Activated CD4-positive, alpha-beta T cell treated with anti-CD3 and anti-CD28 coated beads, Interleukin-2, amount 50 U/mL, for 48 hours (primary cell): ENCODE measurements at places on chromosomes 3 and 15.

GRCh38 chr3:33050071-33050653, 46.8 kb downstream of the GLB1 start:
- DNase-seq, result no peak

DNA sequence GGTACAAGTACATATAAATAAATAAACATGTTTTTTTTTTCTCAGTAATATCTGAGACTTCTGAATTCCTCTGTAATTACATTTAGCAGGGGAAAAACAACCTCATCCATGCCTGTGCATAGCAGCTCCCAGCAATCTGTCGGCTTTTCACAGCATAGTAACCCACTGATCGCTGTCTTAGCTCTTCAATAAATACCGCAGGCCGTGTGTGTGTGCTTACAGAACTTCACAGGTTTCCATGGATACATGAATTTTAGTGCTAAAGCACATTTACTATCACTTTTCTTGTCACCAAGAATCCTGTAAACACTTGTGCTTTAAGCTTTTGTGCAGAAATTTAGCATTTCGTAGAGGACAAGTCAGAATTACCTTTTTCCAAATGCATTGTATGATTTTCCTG, 4.0 kb upstream of the PLAAT1 start:
- no peak for DNase-seq

DNA sequence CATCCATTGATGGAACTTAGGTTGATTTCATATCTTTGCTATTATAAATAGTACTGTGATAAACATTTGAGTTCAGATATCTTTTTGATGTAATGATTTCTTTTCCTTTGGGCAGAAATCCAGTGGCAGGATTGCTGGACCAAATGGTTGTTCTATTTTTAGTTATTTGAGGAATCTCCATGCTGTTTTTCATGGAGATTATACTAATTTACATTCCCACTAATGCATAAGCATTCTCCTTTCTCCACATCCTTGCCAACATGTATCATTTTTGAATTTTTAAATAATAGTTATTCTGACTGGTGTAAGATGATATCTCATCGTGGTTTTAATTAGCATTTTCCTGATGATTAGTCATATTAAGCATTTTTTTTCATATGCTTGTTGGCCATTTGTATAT, 144.0 kb upstream of the SUCLG2 start:
- DNase-seq, result no peak

- no peak for DNase-seq
These were observed 60.8 kb upstream of the UMPS start for GRCh38 chr3:124669470-124669869.

GRCh38 chr15:73319460-73320245, 49.1 kb downstream of the HCN4 start:
- no peak for DNase-seq

- DNase-seq, result no peak
These were observed 93.6 kb upstream of the POU1F1 start for GRCh38 chr3:87370007-87370406.

GRCh38 chr15:31457631-31458526, 131.2 kb downstream of the KLF13 start:
- DNase-seq, result no peak

GRCh38 chr3:55330355-55330754, 156.8 kb downstream of the WNT5A start:
- no peak for DNase-seq

DNA sequence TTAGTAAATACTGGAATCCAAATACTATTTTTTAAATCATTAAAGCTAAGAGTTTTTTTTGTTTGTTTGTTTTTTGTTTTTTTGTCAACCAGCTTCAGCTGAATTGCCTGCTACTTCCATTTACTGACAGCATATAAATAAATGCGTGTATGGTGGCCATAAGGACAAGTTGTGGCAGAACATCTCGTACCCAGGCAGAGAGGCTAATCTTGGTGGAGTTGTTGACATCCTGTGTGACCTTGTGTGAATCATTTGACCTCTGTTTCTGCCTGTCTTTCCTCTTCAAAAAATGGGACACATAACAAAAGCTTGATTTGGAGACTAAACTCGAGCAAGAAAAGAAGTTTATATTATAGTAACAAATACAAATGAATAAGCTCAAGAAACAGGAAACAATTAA, 734.2 kb downstream of the MCTP2 start:
- no peak for DNase-seq

- peak; percentile 47 for DNase-seq
These were observed 11.5 kb upstream of the SHF start for GRCh38 chr15:45199136-45199810.

DNA sequence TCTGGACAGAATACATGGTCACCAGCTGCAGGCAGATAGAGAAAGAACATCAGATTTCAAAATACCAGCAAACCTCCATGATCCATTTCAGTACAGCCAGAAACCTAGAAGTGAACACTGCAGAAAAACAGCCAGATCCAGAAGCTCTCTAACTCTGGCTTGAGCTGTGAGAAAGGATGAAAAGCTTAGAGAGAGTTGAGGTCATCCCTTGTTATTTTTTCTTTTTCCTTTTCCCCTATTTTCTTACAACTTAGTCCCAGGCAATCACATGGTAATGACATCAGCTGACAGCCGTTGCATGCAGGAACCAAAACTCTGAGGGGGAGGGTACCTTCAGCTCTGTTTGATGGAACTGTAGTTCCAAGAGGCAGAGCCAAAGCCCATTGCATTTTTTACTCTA, 113.2 kb downstream of the TCF12 start:
- DNase-seq, result no peak

GRCh38 chr3:177591379-177591778, 394.1 kb upstream of the TBL1XR1 start:
- DNase-seq, result peak; percentile 8

DNA sequence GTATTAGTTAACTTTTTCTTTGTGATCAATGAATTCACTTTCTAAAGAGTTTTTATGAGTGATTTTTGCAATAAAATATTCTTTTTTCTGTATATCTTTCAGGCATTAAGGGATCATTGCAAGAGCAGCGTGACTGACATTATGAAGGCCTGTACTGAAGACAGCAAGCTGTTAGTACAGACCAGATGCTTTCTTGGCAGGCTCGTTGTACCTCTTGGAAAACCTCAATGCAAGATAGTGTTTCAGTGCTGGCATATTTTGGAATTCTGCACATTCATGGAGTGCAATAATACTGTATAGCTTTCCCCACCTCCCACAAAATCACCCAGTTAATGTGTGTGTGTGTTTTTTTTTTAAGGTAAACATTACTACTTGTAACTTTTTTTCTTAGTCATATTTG, 24.4 kb downstream of the SELENOT start:
- DNase-seq, result no peak

- no peak for DNase-seq
These were observed 321.5 kb upstream of the CTNNB1 start for GRCh38 chr3:40877631-40878463.

GRCh38 chr15:38991126-38991525, 426.5 kb upstream of the RASGRP1 start:
- no peak for DNase-seq

DNA sequence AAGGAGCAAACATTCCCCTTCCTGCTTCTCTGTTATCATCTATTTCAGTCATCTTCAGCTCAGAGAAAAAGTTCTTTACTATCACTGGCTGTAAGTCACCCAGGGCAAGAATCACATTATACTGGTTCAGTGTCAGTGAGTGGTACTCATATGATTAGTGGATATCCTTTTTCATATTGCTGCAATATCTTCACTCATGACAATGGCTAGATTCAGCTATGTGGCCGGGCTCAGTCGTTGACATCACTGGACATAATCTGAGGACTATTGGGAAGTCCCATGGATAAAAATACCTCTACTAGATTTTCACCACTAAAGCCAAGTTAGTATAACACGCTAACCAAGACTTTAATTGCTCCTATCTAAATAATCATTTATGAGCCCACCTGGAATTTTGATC, 91.3 kb upstream of the UBE2E2 start:
- no peak for DNase-seq

GRCh38 chr3:32951410-32951811, at the start of gene CCR4:
Gene CCR4, plus strand, starts transcription at chr3:32951644. Its CDS starts 1,779 bp downstream, at chr3:32953423.
- peak; percentile 65 for DNase-seq

- DNase-seq, result no peak
These were observed 123.2 kb downstream of the PLD1 start for GRCh38 chr3:171687064-171687463.

DNA sequence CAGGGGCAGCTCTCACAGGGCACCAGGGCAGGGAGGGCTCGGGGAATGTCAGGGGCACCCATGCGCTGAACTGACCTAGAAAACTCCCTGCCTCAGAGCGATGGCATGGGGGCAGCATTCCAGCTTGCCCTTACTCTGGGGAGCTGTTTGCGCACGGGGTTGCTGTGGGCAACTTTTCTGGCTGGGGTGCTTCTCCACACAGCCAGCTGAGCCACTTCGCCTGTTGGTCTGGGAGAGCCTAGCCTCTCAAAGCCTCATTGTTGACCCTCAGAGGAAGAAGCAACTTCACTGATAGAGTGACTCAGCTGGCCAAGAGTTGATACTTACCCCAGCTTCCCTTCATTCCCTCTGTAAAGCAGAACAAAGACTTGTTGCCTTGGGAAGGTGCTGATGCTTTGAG, 42.6 kb upstream of the MRPS22 start:
- no peak for DNase-seq

DNA sequence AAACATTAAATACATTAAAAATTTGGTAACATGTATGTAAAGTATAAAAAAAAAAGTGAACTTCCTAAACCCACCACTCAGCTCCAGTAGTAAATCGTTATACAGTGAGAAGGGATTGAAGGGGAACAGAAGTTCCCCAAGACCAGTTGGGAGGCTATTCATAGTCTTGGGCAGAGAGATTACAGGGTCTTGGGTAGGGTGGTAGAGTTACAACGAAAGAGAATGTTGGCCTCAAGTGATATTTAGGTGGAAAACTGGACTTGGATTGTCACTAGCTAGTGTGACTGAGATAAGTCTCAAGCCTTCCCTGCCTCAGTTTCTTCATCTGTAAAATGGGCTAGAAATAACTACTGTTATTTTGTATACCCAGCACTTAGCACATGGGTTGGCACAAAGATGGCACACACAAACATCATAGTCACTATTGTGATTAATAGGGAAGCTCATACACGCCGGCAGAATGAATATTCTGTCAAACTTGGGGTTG, 431 bp upstream of the YEATS2 start:
- DNase-seq, result no peak

- no peak for DNase-seq
These were observed 10.6 kb upstream of the P3H2 start for GRCh38 chr3:190131329-190131728.
